ENCODE measurements at places on chromosomes 3 and 15.

GRCh38 chr3:158519776-158520175 is 51.2 kb upstream of the MLF1 start:
- no peak for DNase-seq

DNA sequence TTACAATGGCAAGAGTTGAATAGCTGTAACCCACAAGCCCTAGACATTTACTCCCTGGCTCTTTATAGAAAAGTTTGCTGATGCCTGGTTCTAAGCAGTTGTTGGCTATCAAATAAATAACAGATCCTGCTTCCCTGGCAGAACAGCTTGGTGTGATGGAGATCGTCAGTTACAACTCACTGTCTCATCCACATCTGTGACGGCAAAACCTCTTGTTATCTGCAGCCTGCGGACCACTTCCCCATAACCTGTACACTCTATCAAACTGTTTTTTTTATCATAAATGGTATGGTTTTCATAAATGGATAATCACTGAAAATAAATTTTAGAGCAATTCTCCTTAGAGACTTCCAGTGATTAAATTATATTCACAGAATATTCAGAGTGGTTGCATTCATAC is 14.1 kb downstream of the ZDHHC3 start:
- no peak for DNase-seq

DNA sequence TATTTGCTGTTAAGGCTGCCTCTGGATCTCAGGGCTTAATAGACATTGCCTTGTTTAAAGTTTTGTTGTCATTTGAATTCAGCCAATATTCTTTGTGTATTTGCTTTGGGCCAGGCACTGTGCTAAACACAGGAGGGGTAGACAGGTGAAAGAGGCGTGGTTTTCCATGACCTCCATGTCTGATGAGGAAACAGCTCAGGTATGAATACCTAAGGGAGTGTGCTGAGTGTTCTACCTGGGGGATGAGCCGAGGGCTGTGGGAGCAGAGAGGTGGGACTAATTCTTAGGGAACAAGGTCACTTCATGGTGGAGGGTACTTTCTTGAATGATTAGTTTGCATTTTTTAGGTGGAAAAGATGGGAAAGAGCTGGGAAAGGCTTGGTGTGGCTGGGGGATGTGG is 108.2 kb downstream of the THSD4 start:
- no peak for DNase-seq

GRCh38 chr3:177525987-177526712 is 328.9 kb upstream of the TBL1XR1 start:
- peak; percentile 59 for DNase-seq

GRCh38 chr3:146865175-146865755 is 260.1 kb upstream of the PLSCR5 start:
- no peak for DNase-seq

- no peak for DNase-seq
These were observed 11.7 kb downstream of the LRRFIP2 start for GRCh38 chr3:37162501-37163245.

All from osteoblast (primary cell).